ENCODE measurements at places on chromosomes 1 and 21.
A peak's percentile ranks its signal among the peaks of the same experiment; 100 is the strongest.

DNA sequence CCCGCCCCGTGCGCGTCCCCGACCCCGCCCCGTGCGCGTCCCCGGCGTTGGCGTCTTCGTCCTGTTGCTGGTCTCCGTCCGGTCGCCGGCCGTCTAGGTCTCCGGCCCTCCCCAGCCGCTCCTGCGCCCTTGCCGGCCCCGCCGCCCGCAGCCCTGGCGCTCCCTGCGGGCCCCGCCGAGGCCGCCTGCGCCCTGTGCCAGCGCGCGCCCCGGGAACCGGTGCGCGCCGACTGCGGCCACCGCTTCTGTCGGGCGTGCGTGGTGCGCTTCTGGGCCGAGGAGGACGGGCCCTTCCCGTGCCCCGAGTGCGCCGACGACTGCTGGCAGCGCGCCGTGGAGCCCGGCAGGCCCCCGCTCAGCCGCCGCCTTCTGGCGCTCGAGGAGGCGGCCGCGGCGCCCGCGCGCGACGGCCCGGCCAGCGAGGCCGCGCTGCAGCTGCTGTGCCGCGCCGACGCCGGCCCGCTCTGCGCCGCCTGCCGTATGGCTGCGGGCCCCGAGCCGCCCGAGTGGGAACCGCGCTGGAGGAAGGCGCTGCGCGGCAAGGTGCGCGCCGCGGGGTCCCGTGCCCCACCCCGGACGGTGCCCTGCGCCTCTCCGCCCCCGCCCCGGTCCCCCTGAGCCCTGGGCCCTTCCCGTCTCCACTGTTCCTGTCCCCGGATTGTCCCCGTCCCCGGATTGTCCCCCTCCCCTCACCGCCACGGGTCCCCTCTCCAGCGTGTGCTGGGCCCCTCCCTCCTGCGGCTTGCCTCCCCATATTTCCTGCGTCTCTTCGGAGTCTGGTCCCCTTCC lies at the start of gene RNF187:
TSS of gene RNF187 (plus strand) at position 47 of the 789 bp plus-strand sequence.
- DNase-seq = peak; percentile 59

DNA sequence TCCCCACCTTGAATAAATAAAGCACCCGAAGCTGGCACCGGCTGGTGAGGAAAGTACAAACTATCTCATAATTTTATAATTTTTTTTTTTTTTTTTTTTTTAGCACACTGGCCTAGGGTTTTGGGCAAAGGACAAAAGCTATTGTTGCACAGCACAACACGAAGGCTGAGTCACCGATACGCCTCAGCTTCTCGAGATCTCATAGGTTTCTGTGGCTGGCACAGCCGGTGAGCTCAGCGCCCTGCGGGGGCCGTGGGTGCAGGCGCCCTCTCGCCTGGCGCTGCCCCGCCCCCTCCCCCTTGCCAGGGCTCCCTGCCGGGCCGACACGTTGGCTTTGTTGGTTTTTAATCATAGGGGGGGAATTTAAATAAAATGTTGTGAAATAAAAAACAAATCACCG lies 17.2 kb downstream of the CASZ1 start:
- DNase-seq = no peak

DNA sequence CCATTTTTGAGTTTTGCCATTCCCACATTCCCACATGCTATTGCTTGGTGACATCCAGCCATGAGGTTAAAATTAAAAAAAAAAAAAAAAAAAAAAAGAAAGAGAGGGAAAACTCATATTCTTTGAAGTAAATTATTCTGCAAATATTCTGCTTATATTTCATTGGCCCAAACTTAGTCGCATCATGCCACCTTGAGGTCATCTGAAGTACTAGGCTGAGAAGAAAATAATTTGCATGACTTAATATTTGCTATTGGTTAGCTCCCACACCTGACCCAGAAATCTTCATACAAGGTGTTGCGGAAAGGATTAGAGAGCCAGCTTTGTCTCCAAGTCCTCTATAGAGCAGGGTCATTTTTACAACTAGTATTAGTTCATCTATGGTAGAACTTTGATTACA lies 2206.0 kb downstream of the MRPL39 start:
- no peak for DNase-seq

- DNase-seq = no peak
Observed at GRCh38 chr1:31007462-31007991, 58.0 kb downstream of the PUM1 start.

DNA sequence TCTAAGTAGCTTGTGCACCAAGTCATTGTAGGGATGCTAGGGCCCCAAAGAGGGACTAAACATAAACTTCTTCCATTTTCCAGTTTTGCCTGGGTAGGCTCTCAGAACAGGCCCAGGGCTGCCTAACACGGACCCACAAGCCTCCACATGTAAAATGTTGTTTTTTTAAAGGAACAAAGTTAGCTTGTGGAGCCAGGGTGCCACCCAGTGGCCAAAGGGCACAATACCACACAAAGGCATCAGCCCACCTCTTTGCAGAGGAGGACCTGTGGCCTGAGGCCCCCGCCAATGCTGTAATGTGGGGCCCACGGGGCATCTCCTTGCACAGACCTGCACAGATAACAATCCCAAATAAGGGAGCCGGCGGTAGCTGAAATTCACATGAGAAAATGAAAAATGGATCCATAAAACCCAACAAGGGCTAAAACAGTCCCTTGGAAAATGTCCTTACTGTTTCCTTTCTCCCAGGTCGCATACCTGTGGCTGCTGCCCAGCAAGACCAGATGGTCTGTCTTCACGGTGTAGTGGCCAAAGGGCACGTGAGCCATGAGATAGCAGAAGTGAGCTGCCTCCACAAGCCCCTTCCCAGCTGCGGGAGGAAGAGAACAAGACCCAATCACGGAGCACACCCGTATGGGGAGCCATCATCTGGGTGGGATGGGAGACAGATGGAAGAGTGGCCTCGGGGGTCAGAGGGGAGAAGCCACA lies 23.8 kb downstream of the SEC16B start:
- peak; percentile 54 for DNase-seq

DNA sequence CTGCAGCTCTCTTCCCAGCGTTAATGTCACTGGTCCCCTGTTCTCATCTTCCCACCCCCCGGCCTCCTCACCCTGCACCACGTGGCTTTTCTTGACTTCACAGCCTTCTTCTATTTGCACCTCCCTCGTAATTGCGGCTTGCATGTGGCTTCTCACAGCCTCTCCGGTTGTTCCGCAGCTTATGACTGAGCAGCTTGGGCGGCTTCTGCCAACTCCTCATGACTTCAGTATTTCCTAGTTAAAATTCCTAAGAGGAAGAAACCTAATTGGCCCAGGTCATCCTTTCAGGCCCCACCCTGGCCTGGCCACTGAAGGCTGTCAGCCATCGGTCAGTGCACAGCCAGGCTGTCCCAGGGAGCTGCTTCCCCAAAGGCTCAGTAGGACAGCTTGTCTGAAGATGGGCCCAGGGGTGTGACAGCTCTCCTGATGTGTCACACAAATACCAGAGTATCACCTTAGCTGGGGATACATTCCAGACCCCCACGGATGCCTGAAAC lies 8.6 kb upstream of the RERE start:
- no peak for DNase-seq

- DNase-seq = no peak
Observed at GRCh38 chr1:68551459-68551858, 54.6 kb upstream of the DEPDC1 start.

- no peak for DNase-seq
Observed at GRCh38 chr1:168498956-168499687, 44.7 kb downstream of the XCL2 start.

DNA sequence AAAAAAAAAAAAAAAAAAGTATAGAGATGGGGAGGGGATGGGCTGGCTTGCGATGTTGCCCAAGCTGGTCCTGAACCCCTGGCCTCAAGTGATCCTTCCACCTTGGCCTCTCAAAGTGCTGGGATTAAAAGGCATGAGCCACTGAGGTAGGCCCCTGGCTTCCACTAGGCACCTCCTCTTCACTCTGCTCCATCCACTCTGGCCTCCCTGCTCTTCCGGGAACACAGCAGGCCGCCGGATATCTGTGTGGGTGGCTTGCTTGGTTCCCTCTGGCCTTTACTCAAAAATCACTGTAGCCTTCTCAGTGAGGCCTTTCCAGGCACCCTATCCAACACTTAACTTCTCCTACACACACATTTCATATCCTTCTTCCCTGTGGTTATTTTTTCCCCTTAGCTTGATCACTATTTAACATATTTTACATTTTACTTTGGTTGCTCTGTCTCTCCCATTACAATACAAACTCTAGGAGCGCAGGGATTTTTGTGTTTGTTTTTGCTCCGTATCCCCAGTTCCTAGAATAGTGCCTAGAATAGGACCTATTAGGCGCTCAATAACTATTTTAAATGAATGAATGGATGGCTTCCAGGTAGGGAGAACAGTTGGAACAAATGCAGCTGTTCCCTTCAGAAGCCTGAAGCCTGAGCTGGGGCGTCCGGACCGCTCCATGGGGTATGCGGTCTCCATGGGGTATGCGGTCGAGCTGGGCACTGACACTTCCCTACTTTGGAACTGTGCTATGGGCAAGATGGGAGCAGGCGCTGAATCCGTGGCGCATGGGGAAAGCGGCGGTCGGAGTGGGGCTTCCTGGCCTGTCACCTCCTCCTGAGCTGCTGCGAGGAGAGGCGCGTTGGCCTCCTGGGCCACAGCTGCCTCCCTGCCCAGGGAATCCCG lies 46.7 kb downstream of the H3-3A start:
- DNase-seq = no peak

DNA sequence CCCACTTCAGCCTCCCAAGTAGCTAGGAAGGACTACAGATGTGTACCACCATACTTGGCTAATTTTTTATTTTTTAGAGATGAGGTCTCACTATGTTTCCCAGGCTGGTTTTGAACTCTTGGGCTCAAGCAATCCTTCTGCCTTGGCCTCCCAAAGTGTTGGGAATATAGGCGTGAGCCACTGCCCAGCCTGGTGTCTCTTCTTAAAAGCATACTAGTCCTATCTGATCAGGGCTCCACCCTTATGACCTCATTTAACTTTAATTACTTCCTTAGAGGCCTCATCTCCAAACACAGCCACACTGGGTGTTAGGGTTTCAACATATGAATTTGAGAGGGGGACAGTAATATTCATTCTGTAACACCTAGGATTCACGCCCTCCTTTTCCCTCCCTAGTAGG lies 130.9 kb downstream of the GLIS1 start:
- DNase-seq = no peak

GRCh38 chr1:64051796-64052195 lies 151.6 kb upstream of the UBE2U start:
- no peak for DNase-seq

DNA sequence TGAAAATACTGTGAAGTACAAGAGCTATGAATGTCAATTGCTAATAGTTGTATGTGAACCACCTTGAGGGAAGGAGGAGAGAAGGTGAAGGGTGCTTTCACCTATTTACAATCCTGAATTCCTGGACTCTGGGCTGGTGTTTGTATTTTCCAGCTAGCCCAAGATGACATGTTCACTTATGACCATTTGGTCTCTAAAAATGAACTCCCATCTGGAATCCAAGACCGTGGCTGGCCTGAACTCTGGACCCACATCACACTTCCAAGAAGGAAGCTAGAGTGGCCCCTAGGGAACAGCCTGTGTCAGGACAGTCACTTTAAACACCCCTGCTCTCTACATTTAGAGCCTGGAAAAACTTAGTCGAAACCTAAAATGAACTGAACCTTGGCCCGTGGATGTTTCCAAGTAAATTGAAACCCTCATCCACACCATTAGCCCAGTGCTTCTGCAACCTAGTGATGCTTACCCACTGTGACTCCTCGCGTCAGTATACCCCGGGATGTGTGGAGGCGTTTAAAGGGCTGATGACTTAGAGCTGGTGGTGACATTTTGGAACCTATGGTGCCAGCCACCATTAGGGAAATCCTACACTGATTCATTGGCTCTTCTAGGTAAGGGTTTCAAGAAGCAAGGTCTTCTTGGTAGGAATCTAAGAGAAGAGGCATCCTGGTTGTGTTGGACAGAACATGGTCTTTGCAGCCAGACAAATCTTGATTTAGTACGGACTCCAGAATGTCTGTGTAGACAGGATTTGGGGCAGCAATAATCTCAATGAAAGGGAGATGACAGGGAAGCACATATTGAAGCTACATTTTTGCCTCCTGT lies 171.5 kb upstream of the IRF2BP2 start:
- peak; percentile 70 for DNase-seq

- DNase-seq = no peak
Observed at GRCh38 chr1:108096089-108096488, 104.1 kb downstream of the SLC25A24 start.

- DNase-seq = peak; percentile 42
Observed at GRCh38 chr1:153963850-153964331, 554 bp upstream of the SLC39A1 start.

GRCh38 chr1:247360991-247361731 lies 29.5 kb upstream of the ZNF496 start:
- DNase-seq = peak; percentile 30

DNA sequence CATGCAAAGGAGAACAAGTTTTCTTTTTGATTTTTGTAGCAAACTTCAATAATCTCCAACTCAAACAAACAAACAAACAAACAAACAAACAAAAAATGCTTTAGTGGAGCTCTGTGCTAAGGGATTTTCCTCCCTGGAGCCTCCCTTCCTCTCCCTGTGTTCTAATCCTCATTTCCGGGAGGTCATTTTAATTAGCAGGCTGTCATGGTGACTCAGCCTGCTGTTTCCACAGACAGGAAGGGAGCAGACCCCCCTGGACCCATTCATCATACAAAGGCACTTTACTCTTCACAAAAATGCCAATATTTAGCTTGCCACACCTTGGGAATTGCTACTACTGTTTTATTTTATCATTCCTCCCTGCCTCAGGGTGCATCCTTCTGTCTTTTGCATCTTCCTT lies 61.0 kb upstream of the SPATA6 start:
- DNase-seq = no peak

DNA sequence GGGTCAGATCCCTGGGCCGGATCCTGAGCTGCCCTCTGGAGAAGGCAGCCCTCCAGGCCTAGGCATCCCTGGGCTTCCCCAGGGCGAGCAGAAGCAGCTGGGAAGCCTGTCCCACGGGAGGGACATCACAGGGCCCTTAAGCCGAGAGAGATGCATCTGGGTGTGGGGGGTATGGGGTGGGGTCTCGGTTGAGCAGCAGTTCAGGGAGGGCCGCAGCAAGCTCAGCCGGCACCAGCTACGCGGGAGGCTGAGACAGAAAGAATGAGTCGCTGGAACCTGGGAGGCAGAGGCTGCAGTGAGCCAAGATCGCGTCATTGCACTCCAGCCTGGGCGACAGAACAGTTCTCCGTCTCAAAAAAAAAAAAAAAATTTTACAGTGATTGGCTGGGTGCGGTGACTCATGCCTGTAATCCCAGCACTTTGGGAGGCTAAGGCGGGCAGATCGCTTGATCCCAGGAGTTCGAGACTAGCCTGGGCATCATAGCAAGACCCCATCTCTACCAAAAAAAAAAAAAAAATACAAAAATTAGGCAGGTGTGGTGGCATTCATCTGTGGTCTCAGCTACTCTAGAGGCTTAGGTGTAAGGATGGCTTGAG lies 37.7 kb downstream of the RRP1 start:
- DNase-seq = no peak

DNA sequence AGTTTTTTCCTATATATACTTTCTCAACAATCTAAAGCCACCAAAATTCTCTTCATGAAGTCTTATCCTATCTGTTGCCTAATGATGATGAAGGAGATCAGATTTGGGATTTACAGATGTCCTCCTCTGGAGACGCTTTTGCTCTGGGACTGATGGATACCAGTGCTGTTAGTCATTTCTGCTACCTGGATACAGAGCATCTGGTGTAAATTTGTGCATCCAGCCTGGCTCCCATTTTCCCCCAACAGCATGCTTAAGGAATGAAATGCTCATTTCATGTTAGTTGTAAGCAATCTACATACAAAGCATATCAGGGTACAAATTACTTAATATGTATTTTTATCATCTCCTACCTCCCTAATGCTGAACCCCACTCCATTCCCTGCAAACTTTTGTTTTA lies 57.7 kb downstream of the HNRNPR start:
- no peak for DNase-seq

GRCh38 chr1:203199816-203200571 lies 13.5 kb upstream of the CHI3L1 start:
- DNase-seq = no peak

- no peak for DNase-seq
Observed at GRCh38 chr1:57431400-57431799, 7.5 kb upstream of the DAB1 start.

Data from stimulated activated CD4-positive, alpha-beta T cell treated with anti-CD3 and anti-CD28 coated beads, Interleukin-15, amount 100 ng/mL, for 24 hours (primary cell).